T-helper 2 cell (primary cell): ENCODE measurements at places on chromosomes 1 and 21.

GRCh38 chr1:166978821-166979220 is 3.5 kb upstream of the ILDR2 start:
- no peak for DNase-seq

GRCh38 chr21:43608225-43608624 is 51.1 kb downstream of the HSF2BP start:
- no peak for DNase-seq

DNA sequence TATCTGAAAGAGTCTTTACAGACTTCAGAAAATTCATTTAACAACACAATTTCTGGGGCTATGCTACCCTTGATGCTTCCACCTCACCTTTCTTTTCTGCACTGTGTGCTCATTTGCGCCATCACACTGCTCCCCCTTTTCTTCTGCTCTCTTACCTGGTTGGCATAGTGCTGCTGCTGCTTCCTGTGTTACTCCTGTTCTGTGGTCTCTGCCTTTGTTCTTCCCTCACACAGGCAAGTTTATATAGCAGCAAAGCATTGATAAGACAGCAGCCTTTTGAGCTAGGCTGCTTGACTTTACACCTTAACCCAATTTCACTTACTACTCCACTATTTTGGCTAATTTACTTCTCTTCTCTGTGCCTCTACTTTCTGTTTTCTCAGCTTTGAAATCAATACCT is 18.3 kb downstream of the SGIP1 start:
- no peak for DNase-seq

DNA sequence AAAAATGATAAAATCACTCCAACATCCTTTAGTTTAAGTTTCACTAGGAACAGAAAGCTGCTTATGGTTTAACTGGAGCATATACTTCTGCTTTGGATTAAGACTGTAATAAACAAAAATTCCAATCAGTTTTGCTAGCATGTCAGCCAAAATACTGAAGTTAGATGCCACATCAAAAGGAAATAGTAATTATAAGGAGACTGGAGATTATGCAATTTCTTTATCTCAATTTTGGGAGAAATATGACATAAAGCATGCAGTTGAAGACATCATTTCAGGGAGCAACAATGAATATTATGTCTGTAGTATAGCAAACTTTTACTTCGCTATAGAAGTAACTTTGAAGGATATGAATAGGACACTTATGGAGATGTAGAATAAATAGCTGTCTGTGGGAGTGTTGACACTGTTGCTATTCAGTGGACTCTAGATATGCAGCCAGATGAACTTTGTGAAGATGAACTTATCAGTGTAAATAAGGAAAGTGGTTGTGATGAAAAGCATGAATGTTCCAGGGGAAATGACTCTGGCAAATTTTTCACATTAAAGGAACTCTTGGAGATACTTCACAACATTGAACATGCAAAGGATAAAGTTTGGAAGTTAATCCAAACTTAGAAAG is 107.8 kb downstream of the RABGAP1L start:
- no peak for DNase-seq

GRCh38 chr1:236543065-236543669 is 19.4 kb downstream of the LGALS8 start:
- DNase-seq = no peak

- DNase-seq = no peak
Measured at GRCh38 chr1:20578062-20578461, 10.8 kb upstream of the CDA start.

DNA sequence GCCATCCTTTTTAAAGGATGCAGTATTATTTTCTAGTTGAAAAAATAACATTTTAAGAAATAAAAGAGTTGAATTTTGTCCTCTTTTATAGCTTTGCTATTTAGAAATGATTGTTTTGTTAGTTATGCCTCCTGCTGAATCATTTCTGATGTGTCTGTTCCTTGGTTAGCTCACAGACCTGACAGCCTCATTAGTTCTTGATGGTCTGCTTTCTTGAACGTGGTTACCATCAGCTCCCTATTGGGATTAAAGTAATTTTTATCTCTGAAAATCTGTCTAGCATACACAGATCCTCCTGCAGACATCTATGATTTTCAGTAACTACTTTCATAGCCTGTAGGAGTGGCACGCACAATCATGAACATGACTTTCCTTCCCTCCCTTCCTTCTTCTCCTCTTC is 447.6 kb upstream of the B3GALT2 start:
- DNase-seq = no peak

DNA sequence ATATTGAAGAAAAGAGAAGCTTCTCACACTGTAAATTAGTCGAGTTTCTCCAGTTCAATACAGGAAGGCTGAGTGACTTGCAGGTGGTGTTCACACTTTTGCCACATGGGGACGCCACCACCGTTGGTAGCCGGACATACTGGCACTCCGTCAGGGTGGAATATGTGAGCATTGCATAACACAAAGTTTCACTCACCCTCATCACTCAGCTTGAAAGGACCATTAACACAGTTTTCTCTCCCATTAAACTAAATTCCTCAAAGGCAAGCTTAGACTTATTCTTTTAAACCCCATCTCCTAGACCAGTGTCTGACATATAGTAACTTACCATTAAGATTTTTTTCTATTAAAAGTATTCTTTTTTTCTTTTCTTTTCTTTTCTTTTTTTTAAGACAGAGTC is 105.3 kb upstream of the SERBP1 start:
- peak; percentile 6 for DNase-seq

GRCh38 chr21:44657635-44658540 is at the start of gene KRTAP12-3:
TSS of gene KRTAP12-3 (plus strand) at chr21:44657932. CDS start at chr21:44657980, 48 bp downstream.
- DNase-seq = peak; percentile 92

DNA sequence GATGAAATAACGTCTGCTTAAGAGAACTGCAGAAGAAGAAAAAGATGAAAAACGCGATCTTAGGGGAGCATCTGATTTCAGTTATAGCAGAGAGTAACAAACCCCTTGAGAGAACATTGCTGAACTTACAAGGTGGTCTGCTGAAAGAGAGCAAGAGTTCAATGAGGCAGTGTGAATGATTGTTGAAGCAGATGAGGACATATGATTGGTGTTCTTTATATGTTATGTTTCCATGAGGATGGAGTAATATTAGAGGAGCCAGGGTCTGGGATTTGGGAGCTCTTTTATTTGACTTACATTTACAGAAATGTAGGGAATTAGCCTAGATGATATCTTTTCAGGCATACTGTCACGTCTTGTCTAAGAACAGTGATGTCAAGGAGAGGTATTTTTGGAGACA is 1302.0 kb downstream of the KCNT2 start:
- no peak for DNase-seq

DNA sequence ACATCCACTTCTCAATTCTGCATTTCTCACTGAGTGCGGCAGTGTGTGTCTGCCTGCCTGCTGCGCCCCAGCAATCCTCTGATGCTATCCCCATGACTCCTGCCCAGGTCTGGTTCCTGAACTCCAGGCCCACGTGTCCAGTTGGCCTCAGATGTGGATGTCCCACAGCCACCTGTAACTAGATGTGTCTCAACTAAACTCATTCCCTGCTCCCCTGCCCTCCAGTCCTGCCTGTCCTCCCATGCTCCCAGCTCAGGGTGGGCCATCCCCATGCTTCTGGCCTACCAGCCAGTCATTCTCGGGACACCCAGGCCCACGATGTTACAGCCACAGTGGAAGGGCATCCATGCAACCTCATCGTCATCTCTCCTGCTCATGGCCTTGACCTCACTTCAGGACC is 76.8 kb downstream of the STUM start:
- no peak for DNase-seq

- DNase-seq = no peak
Measured at GRCh38 chr1:181704546-181704945, 221.2 kb downstream of the CACNA1E start.

DNA sequence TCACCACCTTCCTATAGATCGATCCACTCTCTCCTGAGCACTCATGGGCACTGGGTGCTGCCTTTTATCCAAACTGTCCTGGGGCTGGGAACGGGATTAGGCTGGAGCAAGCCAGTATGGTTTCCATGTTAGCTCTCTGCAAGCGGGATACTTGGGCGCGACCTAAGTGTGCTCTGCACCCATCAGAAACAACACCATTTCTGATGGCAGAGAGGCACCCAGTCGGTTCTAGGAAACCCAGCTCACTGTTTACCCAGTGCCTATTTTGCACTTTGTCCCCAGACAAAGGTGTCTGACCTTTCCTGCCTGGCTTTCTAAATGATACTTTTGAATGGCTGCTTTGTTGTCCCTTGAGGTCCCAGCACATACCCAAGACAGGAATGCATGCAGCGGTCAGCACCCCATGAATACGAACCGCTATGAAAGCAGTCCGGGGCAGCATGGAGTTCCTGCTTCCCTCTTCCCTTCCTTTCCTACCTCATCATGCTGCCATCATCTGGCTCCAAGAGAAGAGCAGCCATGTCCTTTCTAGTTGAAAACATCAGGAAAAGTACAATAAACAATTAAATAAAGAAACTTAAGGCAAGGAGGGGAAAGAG is 83.9 kb downstream of the TRABD2B start:
- DNase-seq = no peak

- DNase-seq = no peak
Measured at GRCh38 chr1:218349348-218350034, 4.4 kb downstream of the TGFB2 start.

DNA sequence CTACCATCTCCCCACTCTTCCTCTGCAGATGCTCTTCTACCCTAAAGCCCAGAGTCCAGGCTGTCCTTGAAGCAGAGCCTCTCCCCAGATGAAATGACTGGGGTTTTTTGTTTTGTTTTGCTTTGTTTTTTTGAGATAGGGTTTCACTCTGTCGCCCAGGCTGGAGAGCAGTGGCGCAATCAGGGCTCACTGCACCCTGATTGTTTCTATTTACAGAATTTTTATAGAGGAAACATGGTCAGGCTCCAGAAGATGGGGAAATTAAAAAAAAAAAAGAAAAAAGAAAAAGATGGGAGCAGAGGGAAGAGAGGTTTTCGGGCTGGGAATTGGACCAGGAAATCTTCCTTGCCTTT is 43.7 kb upstream of the ZNF281 start:
- no peak for DNase-seq

- DNase-seq = no peak
Measured at GRCh38 chr1:56188221-56188620, 391.1 kb downstream of the PLPP3 start.

DNA sequence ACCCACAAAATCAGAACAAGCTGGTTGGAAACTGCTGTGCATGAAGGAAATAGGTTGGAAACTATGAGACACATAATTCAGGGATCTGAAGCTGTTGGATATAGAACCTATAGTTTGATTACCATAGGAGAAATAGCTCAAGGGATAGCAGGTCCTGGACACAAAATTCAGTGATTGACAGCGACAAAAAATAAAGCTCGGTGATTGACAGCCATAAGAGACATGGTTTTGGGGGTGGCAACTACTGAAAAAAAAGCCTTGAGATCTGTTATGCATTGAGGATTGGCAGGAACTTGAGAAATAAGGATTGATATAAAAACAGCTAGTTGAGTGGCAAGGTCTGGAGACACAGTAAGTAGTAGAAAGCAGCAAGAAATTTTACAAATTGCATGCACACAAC is at the start of gene KRTAP25-1:
KRTAP25-1 (minus strand) TSS at position 300 of the 400 bp plus-strand sequence; CDS start at position 276, 24 bp downstream.
- DNase-seq = no peak

DNA sequence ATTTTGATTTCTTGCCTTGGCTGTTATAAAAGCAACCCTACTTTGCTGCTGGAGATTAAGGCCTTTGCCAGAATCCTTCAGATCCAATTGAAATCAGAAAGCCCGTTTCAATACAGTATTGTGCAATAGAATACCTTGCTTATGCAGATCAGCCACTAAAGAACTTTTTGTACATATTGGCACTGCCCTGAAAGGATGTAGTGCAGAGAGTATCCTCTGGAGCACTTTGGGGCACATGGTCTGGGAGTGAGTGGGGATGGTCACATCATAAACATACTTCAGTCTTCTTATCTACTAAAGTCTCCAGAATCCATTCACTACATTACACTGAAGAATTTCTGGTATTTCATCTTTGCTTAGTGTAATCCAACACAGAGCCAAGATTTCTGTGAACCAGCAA is 189.0 kb downstream of the CENPF start:
- no peak for DNase-seq

DNA sequence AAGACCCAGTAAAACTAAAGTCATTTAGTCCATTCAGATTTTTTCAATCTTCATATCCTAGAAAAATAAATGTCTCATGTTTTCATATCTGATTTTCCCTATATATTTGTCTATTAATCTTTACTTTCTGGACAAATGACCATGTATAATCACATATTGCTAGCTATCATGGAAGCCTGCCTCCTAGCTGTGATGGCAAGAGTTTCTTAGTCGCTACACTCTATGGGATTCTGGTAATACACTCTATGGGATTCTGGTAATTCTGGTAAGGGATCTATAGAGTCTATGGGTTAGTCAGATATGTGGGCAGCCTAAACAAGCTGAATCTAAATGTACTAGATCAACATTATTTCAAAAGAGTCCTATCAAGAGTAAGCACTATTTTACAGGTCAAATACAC is 198.7 kb upstream of the LHX8 start:
- DNase-seq = no peak

DNA sequence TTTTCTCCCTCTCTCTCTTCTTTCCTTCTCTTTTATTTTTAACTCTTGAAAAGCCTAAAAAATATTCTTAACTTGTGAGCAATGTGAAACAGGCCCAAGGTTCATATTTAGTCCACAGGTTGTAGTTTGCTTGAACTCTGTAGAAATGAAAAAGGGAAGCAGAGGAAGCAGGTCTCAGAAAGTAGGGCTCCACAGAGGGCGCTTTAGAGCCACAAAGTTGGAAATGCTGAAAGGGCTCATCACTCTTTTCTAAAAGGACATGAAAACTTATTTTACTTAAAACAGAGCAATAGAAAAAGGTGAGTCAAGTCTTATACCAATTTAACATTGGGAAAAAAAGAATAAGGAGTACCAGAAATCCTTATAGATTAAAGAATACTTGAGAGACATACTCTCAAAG is 247.0 kb downstream of the USP25 start:
- no peak for DNase-seq

GRCh38 chr1:230824551-230824918 is 43.8 kb downstream of the C1orf198 start:
- DNase-seq = no peak

GRCh38 chr1:87951852-87952251 is 623.2 kb downstream of the LMO4 start:
- DNase-seq = no peak

- no peak for DNase-seq
Measured at GRCh38 chr1:243236604-243237252, 18.4 kb downstream of the CEP170 start.

GRCh38 chr1:200640963-200641401 is 20.4 kb upstream of the KIF14 start:
- DNase-seq = no peak

DNA sequence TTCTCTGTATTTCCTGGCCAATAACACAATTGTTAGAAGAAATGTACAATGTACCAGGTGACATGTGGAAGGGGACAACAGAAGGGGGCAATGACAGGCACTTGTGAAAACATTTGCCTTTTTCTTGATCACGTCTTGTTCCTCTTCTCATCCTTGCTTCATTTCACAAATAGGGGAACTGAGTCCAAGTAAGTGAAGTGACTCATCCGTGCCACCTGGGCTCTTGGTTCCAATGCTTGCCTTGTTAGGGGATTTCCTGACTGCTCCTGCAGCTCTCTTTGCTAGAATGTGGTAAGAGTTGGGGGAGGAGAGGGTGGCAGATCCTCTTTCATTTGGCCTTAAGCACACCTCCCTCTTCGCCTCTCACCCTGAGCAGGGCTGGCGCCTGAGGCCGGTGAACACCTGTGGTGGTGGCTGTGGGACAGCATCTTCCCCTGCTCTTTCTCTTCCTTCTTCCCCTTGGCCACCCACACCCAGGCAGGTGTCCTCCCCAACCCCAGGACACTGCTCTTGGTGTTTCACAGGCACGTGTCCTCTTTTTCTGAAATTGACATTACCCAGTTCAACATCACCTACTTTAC is 2.2 kb upstream of the RHEX start:
- no peak for DNase-seq

GRCh38 chr1:57319165-57319564 is 104.7 kb downstream of the DAB1 start:
- peak; percentile 10 for DNase-seq

GRCh38 chr1:186839041-186839400 is 10.3 kb downstream of the PLA2G4A start:
- DNase-seq = no peak
